Thymus (tissue), 14 donors: ENCODE measurements at places on chromosomes 12 and 14. TPM values are rescaled to one million over a fixed set of nuclear protein-coding genes. Genes with fewer than 3 reads are reported as not detected.

Gene GPR135
- polyA plus RNA-seq: 0.52 TPM

Gene YAF2
- polyA plus RNA-seq: 28.3 TPM

DNA sequence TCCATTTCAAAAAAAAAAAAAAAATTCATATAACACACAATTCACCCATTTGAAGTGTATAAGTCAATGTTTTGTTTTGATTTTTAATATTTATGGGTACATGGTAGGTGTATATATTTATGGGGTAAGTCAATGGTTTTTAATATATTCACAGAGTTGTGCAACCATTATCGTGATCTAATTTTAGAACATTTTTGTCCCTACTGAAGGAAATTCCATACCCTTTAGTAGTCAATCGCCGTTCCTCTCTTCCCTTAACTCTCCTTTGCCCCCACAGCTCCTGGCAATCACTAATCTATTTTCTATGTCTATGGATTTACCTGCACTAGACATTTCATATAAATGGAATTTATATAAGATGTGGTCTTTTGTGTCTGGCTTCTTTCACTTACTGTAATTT lies 92.8 kb downstream of the TRAFD1 start:
- no peak overlapping the region for H3K4me3 ChIP-seq
- H3K27me3 ChIP-seq: no peaks in the 10 kb centered on the region
- DNase-seq: no peak
- H3K4me1 ChIP-seq: no peaks in the 10 kb centered on the region
- no peak overlapping the region for H3K27ac ChIP-seq
- H3K36me3 ChIP-seq: peaks cover 36% of the 10 kb centered on the region

GRCh38 chr14:26412421-26412820 lies 185.4 kb downstream of the NOVA1 start:
- H3K27ac ChIP-seq: no peak overlapping the region
- DNase-seq: no peak
- H3K4me1 ChIP-seq: no peaks in the 10 kb centered on the region
- no peak overlapping the region for H3K4me3 ChIP-seq

GRCh38 chr14:98725191-98725590 lies 546.8 kb downstream of the BCL11B start:
- no peak overlapping the region for H3K27ac ChIP-seq
- H3K27me3 ChIP-seq: no peaks in the 10 kb centered on the region
- no peak for DNase-seq
- H3K4me3 ChIP-seq: no peak overlapping the region
- peaks cover 4% of the 10 kb centered on the region for H3K4me1 ChIP-seq
- no peaks in the 10 kb centered on the region for H3K36me3 ChIP-seq
